GM04503 (cell line): ENCODE measurements at places on chromosomes 3 and 15.

- DNase-seq: no peak
Observed at GRCh38 chr3:138688871-138689299, 80.3 kb downstream of the FAIM start.

GRCh38 chr3:124773351-124774326, 43.4 kb downstream of the UMPS start:
- DNase-seq: no peak

- no peak for DNase-seq
Observed at GRCh38 chr15:58247855-58248842, 110.0 kb downstream of the AQP9 start.

- no peak for DNase-seq
Observed at GRCh38 chr3:182784542-182784941, 8.8 kb upstream of the ATP11B start.

- no peak for DNase-seq
Observed at GRCh38 chr3:23537101-23537551, 268.6 kb upstream of the UBE2E1 start.

- no peak for DNase-seq
Observed at GRCh38 chr3:13081603-13082360, 8.6 kb upstream of the IQSEC1 start.

- DNase-seq: no peak
Observed at GRCh38 chr15:82928711-82929110, 23.8 kb downstream of the HOMER2 start.

GRCh38 chr3:160437083-160437455, 12.5 kb downstream of the TRIM59 start:
- DNase-seq: no peak

DNA sequence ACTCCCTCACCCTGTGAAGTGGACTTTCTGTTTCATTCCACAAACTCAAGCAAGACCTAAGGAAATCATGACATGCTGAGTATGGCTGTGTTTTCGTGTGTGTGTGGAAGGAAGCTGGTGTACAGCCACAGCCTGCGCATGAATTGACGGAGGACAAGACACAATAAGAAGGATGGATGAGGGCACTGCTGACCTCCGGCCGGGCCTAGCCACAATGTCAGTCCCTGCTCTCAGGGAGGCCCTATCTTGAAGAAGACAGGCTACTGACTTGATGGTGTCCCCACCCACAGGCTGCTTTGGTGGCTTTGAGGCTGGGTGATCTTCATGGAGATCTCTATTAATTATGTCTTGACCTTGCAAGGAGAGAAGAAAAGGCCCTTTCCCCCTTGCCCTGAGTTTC, 39.3 kb upstream of the CDCP1 start:
- no peak for DNase-seq

GRCh38 chr3:112333002-112333380, at the start of gene CD200:
Gene CD200, plus strand, starts transcription at chr3:112333156. Its CDS starts 57 bp downstream, at chr3:112333213.
- no peak for DNase-seq

DNA sequence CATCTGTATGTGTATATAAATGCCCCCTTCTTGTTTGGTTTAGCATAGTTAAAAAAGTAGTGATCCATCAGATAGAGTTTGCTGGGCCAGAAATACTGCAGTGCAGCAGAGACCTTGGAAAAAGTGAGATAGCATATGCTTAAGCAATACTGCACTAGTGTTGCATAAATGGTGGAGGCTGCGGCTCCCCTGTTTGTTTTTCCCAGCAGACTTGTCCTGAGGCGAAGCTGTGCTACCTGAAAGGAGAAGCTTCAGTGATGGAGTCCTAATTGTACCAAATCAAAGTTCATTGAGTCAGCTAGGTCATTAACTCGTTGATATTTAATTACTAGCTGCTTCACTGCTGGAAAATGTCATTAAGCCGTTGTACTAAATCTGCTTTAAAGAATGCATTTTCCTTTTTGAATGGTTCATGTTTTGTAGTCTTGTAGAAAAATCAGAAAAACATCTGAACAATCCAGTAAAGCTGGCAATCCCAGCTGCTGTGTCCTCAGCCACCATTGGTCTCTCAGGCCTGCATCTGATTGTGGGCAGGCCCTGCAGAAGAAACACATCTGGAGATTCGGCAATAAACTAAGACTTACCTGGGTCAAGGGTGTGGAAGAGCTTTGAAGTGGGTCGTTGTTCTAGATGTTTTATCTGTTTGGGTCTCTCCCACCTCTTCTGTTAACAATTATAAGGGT, 169.6 kb downstream of the B3GALNT1 start:
- DNase-seq: no peak

GRCh38 chr3:47669026-47669749, 90.5 kb upstream of the CSPG5 start:
- DNase-seq: no peak
